Thyroid gland (tissue), 4 donors: ENCODE measurements at places on chromosomes 2 and 18. TPM values are rescaled to one million over a fixed set of nuclear protein-coding genes. Genes with fewer than 3 reads are reported as not detected.

Gene ACADL
- 133 TPM for total RNA-seq

Gene RNU2-63P
- not detected for total RNA-seq

- no peaks in the 10 kb centered on the region for H3K27me3 ChIP-seq
- H3K4me1 ChIP-seq: no peaks in the 10 kb centered on the region
- H3K36me3 ChIP-seq: no peaks in the 10 kb centered on the region
- no peak for DNase-seq
- H3K27ac ChIP-seq: no peak overlapping the region
These were observed 74.6 kb downstream of the DCDC2C start for GRCh38 chr2:3777966-3778365.

- no peaks in the 10 kb centered on the region for H3K36me3 ChIP-seq
- H3K4me3 ChIP-seq: no peak overlapping the region
- peaks cover 9% of the 10 kb centered on the region for H3K4me1 ChIP-seq
- no peak for DNase-seq
- H3K27ac ChIP-seq: no peak overlapping the region
- no peaks in the 10 kb centered on the region for H3K27me3 ChIP-seq
These were observed 224.9 kb upstream of the EPAS1 start for GRCh38 chr2:46072101-46072820.

DNA sequence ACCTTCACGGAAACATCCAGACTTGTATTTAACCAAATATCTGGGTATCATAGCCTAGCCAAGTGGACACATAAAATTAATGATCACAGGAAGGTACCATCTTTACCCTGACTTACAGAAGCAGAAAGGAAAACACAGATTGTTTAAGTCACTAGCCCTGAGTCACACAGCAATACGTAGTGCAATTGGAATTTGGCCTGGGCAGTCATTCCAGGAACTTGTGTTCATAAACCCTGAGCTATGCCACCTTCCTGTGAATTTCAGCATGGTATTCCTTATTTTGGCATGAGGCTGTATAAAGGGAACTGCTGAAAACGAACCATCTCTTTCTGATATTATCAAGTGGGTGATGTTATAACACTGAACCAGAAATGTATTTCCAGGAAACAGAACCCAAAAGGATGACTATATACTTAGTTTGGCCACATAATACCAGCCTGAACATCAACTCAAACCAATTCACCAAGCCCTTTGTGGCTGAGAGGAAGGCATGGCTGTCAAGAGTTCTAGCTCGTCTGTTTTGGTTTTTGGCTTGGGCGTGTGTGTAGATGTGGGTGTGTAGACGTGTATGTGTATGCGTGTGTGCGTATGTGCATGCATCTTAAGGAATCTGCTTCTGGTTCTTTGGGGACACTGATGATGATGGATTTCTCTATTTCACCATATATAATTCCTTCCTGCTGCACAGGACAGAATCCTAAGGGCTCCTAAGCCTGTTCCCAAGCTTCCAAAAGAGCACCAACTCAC is 533.4 kb upstream of the ID2 start:
- no peaks in the 10 kb centered on the region for H3K4me1 ChIP-seq
- no peak for DNase-seq
- H3K27ac ChIP-seq: no peak overlapping the region
- no peaks in the 10 kb centered on the region for H3K27me3 ChIP-seq

- peaks cover 4% of the 10 kb centered on the region for H3K4me1 ChIP-seq
- H3K4me3 ChIP-seq: no peak overlapping the region
- no peaks in the 10 kb centered on the region for H3K27me3 ChIP-seq
- no peak for DNase-seq
- no peak overlapping the region for H3K27ac ChIP-seq
These were observed 30.5 kb downstream of the EML4 start for GRCh38 chr2:42199626-42200025.
